ENCODE measurements at places on chromosomes 11 and 22.
A peak's percentile ranks its signal among the peaks of the same experiment; 100 is the strongest.

DNA sequence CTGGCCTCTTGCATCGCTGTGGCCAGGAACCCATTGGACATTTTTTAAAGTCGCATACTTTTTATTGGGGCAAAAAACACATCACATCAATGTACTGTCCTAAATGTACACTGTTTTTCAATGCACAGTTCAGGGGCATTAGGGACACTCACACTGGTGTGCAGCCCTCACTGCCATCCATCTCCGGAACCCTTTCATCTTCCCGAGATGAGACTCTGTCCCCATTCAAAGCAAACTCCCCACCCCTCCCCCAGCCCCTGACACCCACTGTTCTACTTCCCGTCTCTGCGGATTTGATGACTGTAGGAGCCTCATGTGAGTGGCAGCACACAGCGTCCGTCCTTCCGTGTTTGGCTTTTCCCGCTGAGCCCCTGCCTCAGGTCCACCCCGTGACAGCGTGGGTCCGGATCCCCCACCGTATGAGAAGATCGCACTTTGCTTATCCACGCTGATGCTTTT lies 41.8 kb upstream of the TH start:
- DNase-seq: no peak

DNA sequence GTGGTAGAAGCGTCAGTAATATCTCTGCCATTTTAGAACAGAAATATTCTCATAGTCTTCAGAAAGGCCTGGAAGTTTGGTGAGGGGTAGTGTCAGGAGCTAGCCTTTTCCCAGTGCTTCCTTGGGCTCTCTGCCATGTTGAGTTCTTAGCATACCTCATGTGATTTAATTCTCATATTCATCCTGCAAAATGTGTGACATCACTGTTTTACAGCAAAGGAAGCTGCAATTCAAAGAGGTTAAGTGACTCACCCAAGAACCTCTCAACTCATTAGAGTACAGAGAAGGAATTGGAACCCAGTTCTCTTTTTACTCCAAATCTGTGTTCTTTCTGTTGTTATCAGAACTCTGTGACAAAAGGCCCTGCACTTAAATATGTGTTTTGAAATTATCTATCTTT lies 72.1 kb downstream of the RNF169 start:
- no peak for DNase-seq

DNA sequence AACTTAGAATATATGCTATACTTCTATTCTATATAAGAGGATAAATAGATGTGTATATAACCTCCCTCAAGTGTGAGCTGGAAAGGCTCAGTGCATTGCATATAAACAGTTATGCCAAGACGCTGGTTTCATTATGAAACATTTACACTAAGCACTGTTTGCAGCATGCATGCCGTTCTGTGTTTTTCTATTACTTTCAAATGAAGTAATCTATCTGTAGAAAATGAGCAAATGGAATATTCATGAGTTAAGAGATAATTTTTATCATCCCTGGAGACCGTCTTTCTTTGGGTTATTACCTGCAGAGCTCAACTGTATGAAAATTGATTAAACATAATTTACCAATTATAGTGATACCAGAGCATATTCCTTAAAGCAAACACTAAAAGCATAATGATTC lies 925.7 kb upstream of the CCDC90B start:
- no peak for DNase-seq

GRCh38 chr22:20083157-20083890 lies 3.3 kb downstream of the DGCR8 start:
- no peak for DNase-seq

- no peak for DNase-seq
Measured at GRCh38 chr11:60321051-60321450, 6.0 kb upstream of the MS4A6E start.

GRCh38 chr11:122642472-122642922 lies 13.0 kb upstream of the UBASH3B start:
- no peak for DNase-seq

DNA sequence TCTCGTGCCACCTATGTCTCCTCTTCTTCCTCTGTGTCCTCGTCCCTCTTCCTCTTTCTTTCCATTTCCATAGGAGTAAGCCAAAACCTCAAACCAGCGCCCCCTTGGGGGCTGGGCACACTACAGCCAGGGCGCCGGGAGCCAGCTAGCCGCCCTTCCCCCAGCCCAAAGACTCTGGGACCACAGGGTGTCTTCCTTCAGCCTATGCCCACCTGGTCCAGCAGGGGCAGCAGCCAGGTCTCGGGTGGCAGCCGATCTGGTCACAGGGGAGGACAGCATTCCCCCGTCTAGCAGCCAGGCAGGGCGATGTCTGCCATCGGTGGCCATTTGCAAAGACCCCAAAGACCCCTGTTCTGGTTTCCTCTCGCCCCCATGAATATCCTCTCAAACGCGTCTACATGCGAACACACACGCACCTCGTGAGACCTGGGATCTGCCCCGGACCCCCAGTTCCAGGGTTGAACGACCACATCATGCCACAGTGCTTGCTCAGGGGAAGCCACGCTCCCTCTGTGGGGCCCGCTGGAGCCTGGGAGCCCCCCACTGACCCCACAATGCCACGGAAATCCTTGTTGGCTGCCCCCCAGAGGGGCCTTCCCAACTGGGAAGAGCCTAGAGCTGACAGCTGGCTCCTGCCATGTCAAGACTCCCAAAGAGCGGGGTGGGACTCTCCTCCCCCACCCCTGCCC lies 546.0 kb upstream of the CCDC179 start:
- no peak for DNase-seq

- no peak for DNase-seq
Measured at GRCh38 chr22:43828725-43828997, 16.6 kb upstream of the EFCAB6 start.

GRCh38 chr11:88086297-88086696 lies 88.9 kb downstream of the RAB38 start:
- DNase-seq: no peak

- no peak for DNase-seq
Measured at GRCh38 chr11:128195756-128196155, 391.6 kb downstream of the ETS1 start.

- DNase-seq: no peak
Measured at GRCh38 chr11:126112547-126112946, 49.9 kb upstream of the CDON start.

DNA sequence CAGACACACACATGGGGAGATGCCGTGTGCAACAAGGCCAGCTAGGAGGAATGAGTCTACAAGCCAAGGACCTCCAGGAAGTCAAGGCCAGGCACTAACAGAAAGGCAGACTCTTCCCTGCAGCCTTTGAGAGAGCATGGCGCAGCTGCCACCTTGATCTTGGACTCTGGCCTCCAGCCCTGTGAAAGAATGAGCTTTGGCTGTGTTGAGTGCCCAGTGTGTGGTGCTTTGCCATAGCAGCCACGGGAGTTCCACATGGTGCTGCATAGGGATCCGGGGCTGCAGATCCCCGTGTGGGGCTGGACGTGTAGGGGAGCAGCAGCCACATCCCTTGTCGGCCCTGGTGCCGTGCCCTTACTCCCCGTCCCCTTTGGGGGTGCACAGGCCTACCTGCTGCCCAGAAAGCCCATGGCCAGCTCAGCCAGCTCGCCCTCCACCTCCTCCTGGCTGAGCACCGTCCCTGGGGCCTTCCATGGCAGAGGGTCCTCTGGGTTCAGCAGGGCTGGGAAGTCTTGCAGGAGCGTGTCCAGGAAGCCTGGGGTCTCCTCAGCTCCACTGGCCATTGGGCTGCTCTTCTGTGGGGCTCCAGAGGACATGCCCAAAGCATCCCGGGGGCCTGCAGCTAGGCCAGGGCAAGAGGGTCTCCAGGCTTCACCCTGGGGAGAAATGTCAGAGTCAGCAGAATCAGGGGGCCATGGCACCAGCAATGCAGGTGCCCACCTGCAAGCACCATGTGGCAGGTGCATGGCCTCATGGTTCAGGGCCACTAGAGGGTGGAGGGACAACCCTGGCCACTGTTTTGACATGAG lies 7.0 kb downstream of the PPM1F start:
- no peak for DNase-seq

GRCh38 chr11:87255589-87255988 lies 217.9 kb downstream of the TMEM135 start:
- no peak for DNase-seq

DNA sequence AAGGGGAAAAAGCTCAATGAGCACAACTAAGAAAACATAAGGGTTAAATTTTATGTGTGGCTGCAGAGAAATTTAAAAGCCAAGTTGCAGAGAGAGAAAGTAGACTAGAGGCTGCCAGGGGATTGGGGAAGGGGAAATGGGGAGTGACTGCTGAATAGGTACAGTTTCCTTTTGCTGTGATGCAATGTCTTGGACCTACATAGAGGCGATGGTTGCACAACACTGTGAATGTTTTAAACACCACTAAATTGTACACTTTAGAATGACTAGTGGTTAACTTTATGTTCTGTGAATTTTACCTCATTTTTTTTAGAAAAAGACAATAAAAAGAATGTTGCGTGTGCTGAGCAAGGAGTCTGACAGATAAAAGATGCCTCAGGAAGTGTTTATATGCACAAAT lies 36.5 kb downstream of the TENM4 start:
- DNase-seq: no peak

- no peak for DNase-seq
Measured at GRCh38 chr11:134060316-134060715, 8.6 kb upstream of the JAM3 start.

DNA sequence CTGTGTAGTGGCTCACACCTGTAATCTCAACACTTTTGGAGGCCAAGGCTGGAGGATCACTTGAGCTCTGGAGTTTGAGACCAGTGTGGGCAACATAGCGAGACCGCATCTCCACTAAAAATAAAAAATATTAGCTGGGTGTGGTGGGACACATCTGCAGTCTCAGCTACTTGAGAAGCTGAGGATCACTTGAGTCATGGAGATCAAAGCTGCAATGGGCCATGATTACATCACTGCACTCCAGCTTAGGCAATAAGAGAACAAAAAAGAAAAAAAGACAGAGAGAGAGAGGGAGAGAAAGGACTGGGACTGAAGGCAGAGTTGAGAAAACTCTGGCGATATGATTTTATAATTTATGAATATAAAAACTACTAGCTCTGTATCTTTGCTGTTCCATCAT lies 473.1 kb downstream of the LRRC4C start:
- no peak for DNase-seq

GRCh38 chr22:46638601-46639431 lies 18.6 kb downstream of the GRAMD4 start:
- no peak for DNase-seq

DNA sequence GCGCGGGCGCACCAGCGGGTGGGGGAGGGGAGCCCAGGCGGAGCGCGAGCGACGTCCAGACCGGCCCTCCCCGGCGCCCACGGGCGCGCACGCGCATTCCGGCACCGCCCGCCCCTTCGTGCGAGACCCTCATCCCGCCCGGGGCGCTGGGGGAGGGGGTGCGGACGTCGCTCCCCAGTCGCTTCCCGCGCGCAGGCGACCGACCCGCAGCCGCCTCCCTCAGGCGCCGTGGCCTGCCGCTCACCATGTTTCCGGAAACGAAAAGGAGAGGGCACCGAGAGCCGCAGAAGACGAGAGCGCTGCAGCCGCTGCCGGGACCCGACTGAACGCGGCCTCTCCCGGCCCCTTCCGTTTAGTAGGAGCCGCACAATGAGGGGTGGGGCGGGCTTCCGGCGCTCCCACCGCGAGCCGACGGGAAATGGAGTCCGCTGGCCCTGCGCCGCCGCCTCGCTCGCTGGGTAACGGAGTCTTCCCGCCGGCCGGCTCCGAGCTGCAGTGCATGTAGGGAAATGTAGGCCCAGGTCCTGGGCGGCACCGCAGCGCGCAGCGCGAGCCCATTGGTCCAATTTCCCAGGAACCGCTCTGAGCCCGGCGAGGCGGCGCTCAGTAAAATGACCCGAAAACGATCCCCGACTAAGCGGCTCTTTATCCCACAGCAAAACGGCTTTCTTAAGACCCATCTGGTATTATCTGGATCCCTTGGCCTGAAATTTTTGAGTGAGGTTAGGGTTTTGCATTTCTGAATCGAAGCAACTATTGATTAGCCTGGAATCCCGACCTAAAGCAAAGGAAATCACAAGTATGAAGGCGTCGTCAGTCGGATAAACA lies at the start of gene CFL1:
Gene CFL1 (minus strand): TSS at position 328 of the 828 bp plus-strand sequence. CDS start 81 bp downstream, at position 247.
- peak; percentile 77 for DNase-seq

GRCh38 chr22:25843660-25844405 lies 101.8 kb downstream of the MYO18B start:
- DNase-seq: no peak

DNA sequence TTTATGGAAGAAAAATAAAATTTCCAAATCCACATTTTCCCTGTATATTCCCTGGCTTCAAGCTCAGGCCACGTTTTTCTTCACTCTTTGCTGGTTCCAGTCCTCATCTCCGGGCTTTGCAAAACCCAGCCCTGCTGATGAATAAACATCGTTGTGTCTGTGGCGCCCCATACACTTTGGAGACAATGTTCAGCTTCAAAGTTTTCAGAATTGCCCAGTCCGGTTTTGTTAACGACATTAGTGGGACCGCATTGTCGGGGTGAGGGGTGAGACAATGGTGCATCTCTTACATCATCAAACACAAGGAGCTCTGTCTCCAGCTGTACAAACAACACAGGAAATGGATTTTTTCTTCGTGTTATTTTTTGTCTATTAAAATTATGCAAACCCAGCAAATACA lies 53.4 kb upstream of the HTATIP2 start:
- no peak for DNase-seq

- DNase-seq: no peak
Measured at GRCh38 chr11:97567801-97568200, 1178.0 kb downstream of the JRKL start.

- no peak for DNase-seq
Measured at GRCh38 chr11:91163619-91164451, 941.0 kb upstream of the CHORDC1 start.

- DNase-seq: no peak
Measured at GRCh38 chr11:124751741-124752470, at the start of gene VSIG2. VSIG2 (minus strand) TSS chr11:124752255; CDS start chr11:124752137, 118 bp downstream.

GRCh38 chr11:73121692-73122091 lies 20.4 kb downstream of the FCHSD2 start:
- no peak for DNase-seq

GRCh38 chr11:46465683-46466082 lies 74.1 kb upstream of the CHRM4 start:
- DNase-seq: no peak

DNA sequence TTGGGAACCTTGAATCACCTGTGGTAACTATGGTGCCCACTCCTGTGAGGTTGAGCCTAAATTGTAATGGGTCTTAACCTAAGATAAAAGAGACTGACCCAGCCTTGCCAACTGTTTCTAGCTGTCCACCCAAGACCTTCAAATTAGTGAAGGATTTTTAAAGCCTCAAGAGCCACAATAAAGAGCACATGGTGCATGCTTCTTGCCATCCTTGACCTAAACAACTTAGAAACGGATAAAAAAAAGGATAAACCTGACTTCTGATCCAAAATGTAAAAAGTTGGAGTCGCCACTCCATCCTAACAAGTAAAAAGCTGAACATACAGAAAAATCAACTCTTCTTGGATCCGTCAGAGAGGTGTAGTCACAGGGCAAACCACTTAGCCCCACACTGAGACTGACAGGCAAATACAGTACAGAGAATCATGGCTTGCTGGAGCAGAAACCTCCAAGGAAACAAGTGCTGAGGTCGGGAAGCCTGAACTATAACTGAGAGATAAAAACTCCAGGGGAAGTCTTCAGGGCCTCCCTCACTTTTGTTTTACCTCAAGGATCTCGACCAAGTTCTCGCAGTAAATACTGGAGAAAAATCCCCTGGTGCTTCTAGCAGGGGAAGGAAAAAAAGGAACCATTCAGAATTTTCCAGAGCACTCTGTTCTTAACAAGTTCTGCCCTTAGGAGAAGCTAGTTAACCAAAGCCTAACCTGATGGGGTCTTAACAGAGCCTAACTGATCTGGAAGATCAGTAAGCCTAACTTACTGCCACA lies 16.3 kb downstream of the ENTHD1 start:
- no peak for DNase-seq
